ENCODE measurements at places on chromosomes 5 and 9.

DNA sequence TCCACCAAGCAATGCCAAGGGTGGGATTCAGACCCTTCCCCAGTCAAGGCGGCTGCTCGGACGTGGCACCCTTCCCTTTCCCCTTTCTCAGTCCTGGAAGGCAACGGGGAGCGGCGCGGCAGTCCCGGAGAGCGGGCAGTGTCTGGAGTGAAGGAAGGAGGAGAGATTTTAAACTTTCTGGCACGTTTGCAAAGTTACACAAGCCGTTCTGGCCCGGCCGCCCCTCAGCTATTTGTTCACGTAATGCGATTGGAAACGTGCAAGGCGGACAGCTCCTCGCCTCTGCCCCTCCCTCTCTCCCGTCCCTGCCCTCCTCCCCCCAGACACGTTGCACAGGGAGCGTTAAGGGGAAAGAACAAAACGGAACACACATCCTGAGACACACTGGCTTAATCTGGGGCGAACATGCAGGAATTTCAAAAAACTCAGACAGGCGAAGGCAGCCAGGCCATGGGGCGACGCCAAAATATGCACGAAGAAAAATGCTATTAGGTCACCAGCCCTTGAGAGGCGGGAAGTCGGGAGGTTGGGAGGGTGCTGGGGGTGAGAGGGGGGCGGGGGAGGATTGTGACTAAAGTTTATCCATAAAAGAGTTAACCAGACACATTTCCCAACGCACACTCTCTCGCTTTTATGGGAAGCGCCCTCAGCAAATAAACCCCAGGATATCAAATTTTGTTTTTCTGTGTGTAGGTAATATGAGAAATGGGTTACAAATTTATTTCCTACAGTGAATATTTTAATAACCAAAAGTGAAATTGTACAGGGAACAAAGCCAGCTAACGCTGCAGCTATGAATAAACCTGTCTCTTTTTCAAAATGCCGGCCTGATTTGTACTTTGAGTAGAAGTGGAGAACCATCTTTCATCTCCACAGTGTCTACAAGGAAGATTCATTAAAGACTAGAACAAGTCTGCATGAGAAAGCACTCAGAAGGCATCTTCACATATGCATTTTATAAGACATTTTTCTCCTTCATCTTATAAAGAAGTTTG, at the start of gene LOX:
LOX (minus strand) TSS at position 144 of the 995 bp plus-strand sequence. CDS start 274 bp downstream, outside the sequence.
- peak; percentile 80 for DNase-seq

GRCh38 chr5:14061106-14061505, 82.0 kb upstream of the TRIO start:
- no peak for DNase-seq

DNA sequence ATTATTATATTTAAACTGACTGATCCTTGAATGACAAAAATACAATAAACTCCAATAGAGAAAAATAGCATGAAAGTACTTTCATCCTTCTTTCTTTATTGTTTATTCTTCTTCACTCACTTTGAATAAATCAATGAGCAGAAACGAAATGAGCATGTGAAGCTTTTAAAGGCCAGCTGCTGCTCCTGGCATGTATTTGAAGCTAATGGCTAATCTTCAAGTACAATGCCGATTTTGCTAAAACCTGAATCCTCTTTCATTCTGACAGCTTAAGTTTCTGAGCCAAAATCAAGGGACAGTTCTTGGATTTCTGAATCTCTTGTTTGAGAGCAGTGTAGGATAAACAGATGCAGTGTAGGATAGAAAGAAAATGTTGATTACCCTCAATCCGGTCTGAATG, 237.3 kb downstream of the CDH10 start:
- peak; percentile 5 for DNase-seq

DNA sequence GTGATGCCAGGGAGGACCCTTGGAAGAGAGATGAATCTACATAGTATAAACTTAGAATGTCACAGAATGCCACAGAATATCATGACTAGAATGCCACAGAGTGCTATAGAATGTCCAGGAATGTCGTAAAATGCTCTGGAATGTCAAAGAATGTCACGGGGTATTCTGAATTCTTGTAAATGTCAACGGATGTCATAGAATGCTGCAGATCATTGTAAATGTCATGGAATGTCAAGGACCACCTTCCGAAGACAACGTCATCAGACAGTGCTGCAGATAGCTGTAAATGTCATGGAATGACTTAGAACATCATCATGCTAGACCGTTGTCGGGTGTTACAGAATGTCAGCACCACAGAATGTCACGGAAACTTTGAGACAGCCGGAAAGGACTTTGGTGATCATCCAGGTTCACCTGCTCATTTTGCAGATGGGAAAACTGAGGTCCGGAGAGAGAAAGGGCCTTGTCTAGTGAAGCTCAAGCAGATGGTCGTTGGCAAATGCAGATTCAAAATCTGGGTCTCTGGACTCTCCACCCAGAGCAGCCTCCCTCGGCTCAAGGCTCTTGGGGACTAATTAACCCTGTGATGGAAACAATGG, 117.1 kb downstream of the LHX2 start:
- no peak for DNase-seq

DNA sequence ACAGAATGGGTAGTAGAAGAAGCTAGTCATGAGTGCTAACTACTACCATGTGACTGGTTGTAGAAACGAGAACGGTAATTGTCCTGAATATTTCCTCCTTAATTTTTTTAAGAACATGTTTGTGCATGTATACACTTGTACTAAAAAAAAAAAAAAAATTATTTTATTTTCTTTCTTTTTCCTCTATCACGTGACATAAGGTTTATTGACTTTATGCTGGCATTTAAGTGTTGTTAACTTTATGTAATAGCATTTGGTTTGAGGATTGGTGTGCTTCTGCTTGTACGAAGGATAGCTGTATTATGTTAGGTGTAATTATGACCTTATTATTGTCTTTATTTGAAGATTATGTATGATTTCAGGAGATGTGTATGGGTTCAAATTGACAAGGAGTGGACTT, 349.1 kb upstream of the PTPRD start:
- no peak for DNase-seq

DNA sequence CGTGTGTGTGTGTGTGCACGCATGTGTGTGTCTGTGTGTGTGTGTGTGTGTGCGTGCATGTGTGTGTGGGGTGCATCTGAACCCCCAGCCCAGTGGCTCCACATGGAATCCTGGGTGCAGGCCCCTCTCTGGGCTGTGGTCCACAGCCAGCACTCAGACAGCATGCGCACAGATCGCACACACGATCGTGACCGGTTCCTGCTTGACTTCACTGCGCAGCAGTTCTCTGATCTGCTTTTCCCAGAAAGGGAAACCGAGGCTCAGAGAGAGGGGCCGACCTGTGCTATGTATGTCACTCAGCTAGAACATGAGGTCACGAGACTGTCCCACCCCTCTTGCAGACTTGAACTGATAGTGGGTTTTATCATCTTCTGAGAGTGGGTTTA, 34.4 kb downstream of the RASGEF1C start:
- DNase-seq = no peak

DNA sequence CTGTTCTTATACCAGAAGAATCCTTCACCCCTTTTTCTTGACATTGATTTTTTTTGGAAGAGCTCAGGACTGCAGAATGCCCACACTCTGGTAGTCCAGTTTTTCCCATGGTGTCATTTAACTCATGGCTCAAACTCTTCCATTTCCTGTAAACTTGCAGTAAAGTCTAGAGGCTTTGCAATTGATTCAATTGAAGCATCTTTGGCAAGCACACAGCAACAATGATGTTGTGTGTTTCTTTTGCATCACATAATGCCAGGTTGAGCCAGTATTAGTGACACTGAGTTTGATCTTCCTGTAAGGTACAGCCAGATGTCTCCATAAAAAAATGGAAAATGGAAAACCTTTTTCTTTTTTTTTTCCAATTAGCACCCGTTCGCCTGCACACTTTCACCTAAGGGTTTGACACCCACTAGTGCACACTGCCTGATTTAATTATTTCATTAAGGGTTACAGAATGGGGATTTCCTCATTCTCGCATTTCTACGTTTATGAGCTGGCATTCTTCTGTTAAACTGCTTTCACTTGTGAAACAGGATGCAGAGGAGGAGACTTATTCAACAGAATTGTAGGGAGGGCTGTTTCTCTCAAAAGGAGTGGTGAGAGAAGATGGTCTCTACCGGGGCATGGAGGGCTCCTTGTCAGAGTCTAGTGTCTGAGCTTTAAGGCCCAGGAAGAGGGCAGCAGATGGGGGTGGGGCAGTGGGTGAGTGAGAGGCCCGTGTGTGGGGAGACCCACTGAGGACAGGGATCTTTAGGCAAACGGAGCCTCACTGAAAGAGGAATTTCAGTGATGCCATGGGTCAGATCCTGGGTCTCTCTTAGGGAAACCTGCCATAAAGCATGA, 2.2 kb upstream of the S1PR3 start:
- no peak for DNase-seq

- DNase-seq = peak; percentile 55
Measured at GRCh38 chr5:10233505-10233904, 16.2 kb downstream of the ATPSCKMT start.

- no peak for DNase-seq
Measured at GRCh38 chr5:54518146-54518817, 723 bp downstream of the SNX18 start.

DNA sequence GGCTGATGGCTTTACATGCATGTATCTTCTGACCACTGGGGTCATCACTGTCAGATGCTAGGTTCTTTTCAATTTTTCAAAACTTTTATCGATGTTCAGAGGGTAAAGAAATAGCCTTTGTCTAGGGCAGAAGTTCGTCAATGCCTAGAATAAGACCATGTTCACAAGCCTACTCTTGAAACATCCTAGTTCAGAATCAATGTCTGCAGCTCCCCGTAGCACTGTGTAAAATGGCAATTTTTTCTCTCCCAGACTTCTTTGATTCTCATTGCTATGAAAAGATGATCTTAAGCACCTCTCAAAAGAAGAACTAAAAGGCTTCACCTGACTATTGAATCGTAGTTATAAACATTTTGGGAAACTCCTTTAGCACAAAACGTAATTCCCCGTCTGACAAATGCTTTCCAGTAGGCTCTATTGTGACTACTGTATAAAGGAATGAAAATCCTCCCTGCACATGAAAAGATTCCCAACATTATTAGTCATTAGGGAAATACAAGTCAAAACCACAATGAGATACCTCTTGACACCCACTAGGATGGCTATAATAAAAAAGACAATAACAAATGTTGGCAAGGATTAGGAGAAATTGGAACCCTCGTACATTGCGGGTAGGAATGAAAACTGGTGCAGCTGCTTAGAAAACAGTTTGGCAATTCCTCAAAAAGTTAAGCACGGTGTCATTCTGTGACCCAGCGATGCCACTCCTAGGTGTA, 263.5 kb downstream of the ARHGAP26 start:
- DNase-seq = no peak

DNA sequence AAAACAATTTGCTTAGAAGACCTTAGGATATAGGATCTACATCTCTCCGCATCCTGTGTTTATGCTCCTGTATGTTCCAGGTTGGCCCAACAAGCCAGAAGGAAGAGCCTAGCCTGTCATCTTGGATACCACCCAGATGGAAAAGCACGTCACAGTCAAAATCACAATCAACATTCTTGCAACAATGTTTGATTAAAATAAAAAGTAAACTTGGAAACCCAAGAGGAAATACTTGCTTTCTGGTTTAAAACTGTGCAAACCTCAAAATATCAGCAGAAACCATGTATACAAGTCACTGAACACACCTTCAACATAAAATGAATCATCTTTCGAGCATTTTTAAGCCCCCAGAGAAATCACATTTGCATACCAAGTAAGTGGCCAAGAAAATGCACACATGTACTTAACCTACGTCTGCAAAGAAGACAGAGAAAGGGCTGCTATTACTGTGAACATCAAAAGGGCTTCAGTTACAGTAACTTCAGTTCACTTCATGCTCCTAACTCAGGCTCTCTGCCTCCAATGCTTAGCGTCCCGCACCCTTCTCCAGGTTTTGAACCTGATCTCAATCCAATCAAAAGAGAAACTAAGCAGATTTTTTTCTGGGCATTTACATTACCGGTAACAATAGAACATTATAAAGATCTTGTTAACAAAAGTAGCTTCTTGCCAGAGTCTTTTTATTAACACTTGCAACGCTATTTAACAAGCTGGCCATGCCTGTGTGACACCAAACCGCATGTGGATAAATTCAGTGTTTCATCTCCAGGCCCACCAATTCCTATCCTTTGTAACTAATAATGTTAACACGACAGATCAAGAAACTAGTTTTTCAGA, 1.3 kb downstream of the ENC1 start:
- no peak for DNase-seq

GRCh38 chr9:129405089-129405826, 215.6 kb downstream of the C9orf50 start:
- DNase-seq = no peak

- DNase-seq = no peak
Measured at GRCh38 chr9:126698756-126699155, 85.0 kb downstream of the LMX1B start.

DNA sequence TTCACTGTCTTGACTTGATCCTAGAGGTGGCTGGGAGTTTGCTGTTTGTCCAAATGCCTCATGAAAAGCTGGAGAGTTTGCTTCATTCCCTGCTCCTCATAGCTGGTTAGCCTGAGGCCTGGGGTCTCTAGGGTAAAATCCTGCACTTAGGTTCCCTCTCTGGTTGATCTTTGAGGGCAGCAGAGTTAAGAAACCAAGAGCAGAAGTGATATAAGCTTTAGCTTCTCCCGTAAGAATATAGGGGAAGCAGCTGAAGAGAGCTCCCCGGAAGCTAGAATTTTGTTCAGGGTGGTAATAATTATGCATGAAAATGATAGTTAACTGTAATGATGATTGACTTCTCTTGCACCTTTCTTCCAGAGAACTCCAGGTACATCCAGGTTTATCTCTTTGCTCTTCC, 1.4 kb downstream of the FAM53C start:
- no peak for DNase-seq

GRCh38 chr5:164153469-164154172, 648.2 kb downstream of the MAT2B start:
- DNase-seq = no peak

DNA sequence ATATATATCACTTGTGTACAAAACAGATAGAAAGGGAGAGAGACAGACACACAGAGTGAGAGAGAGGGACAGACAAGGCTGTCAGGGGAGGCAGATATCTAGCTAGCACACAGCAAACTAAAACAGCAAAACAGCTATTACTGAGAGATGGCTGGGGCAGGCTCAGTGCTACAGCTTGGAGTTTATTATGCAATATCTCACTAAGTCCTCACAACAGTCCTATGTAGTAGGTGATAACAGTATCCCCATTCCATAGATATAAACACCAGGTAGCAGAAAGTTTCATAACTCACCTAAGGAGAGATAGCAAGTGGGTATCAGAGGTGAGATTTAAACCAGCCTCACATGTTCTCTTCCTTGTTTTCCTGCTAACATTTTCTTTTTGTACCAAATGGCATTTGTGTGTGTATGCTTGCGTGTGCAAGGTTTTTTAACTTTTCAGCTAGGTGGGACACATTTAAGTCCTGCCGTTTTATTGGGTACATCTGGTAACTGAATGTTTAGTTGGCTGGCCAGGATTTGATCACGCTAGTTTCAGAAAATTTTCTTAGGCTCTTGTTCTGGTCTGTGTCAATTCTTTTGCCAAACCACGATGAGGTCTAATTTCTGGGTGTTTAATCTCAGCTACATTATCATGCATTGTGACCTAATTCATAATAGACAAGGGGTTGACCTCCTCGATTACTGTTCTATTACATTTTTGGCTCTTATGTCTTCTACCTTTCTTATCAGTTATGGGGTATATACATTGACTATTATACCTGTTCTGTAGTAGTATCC, 105.1 kb downstream of the LMNB1 start:
- no peak for DNase-seq

GRCh38 chr9:95494022-95494415, 22.8 kb downstream of the PTCH1 start:
- DNase-seq = no peak
